ENCODE measurements at places on chromosomes 2 and 18.
A peak's percentile ranks its signal among the peaks of the same experiment; 100 is the strongest.

GRCh38 chr18:8844721-8845148 lies 139.4 kb downstream of the MTCL1 start:
- no peak for DNase-seq

- no peak for DNase-seq
These were observed 115.9 kb downstream of the KLHL29 start for GRCh38 chr2:23500836-23501235.

DNA sequence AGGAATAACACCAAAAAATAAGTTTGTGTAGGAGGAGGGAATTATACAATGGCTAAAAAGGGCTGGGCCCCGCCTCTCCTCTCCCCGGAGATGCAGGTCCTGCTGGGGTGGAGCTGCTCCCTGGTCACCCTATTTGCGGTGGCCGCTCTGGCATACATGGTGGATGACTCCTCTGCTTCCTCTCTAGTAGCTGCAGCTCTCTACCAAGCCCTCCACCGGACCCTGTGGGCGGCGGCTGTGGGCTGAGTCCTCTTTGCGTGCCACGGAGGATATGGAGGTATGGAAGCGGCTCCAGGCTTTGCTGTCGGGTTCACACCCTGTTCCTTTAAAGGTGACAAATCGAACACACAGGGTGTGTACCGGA lies 77.1 kb upstream of the SEC11C start:
- DNase-seq, result peak; percentile 26

DNA sequence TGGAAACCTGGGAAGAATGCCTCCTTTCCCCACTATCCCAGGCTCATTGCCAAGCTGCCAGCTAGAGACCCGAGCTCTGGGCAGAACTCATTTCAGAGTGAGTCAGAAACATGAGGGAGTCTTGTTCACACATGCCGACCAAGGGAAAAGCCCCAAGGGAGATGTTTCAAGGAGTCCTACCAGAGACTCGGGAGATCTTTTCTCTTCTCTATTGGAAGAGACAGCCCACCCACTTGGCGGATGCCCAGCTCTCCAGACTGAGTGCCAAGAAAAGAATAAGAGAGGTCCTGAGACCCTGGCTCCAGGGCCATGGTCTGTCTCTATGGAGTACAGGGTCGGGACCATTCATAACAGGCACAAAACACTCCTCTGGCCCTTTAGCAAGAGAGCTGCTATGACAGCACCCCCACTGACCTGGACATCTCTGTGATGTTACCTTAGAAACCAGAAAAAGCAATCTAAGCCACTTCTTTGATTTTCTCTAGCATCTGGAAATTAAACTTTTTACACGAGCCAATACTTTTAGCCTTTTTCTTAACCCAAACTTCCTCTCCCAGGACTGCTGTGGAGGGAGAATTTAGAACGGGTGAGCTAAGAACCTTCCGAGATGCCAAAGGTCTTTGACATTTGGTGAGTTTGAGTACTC lies 18.5 kb upstream of the IGFBP5 start:
- no peak for DNase-seq

DNA sequence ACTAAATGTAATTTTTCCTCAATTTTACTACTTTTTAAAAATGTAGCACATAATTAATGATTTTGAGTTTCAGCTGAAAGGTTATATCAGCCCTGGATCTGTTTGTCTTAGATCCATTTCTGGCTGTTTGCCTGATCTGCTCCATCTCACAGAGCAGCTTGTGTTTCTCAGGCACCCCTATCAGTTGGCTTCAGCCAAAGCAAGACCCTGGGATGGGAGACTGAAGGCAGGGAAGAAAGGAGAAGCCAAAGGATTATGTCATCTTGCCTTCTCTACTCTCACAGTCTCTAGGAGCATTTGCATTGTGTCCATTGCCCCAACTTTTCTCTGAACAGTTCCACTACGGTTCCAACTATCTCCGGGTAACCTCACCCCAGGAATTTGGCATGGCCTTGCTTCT lies 110.5 kb downstream of the CCDC148 start:
- no peak for DNase-seq

DNA sequence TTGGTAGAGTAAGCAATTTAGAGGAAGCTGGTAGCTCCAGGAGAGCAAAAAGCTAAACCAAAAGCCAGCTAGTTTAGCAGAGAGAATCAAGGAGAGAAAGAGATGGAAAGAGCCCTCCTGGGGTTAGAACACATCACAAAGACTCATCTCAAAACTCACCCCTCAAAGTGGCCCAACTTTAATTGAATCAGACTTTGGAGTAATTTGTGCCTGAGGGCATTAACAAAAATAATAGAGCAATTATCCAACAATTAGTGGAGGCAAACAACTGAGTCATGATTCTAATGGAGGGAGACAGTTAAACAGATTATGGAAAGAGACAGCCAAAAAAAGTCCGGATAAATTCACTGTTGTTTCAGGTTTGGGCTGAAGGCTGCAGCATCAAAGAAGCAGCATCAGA lies 417.4 kb downstream of the KCNJ3 start:
- DNase-seq, result no peak

DNA sequence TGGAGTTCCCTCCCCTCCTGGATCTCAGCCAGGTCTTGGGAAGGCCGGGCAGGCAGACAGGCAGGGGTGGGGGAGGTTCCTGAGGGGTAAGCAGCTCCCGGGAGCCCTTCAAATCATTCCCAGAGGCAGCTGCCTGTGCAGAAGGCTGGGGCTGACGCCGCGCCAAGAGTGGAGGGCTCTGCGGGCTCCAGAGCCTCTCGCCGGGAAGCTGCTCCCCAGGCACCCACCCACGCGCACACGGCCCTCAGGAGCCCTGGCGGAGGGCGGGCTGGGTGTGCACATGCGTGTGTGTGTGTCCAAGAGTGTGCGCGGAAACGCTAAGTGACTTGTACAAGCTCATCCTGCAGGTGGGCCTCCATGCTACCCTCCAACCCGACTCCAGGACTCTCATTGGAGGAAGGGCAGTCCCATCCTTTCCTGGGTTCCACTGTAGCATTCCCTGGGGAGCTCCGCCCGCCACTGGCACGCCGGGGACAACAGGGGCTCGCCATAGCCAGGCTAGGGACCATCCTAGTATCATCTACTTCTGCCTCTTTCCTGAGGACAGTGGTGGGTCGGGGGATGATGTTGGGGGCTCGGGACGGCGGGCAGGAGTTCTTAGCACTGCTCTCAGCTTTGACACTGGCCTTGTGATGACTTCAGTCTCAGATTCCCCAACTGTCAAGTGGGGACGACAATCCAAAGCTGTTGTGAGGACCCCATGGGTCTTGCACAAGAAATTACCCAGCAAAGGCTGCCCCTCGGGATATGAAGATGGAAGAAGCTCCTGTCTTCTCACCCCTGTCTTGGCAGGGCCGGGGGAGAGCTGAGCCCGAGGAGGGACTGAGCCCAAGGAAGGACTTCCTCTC lies 50.3 kb downstream of the INHBB start:
- DNase-seq, result peak; percentile 37

DNA sequence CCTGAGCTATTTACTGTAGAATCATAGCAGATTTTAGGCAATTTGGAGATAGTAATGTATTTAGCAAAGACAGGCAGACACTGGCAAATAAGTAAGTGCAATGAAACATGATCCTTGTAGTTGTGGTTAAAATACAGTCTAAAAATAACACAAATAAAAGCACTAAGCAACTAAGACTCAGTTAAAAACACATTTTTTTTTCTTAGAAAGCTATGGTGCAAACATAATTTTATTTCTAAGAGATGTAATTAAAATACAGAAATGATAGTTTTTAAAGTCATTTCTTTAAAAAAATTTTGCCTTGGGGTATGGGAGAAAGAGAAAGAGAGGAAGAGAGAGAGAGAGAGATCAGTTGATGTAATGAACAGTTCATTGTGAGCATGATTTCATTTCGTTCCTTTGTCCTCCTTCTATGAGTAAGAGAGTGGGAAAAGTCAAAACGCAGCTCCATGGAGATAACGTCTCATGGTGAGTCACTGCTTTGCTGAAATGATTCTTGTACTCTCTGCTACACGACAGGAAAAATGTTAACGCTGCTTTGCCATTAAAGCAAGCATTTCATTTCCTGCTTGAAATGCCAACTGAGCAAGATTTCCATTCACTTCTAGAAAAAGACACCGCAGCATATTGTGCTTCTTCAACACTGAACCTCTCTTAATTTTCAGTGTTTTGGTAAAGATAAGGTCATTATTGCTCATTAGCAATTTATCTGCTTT lies 61.3 kb upstream of the PGAP1 start:
- peak; percentile 46 for DNase-seq

- DNase-seq, result no peak
These were observed 34.7 kb upstream of the DLX1 start for GRCh38 chr2:172050479-172051125.

DNA sequence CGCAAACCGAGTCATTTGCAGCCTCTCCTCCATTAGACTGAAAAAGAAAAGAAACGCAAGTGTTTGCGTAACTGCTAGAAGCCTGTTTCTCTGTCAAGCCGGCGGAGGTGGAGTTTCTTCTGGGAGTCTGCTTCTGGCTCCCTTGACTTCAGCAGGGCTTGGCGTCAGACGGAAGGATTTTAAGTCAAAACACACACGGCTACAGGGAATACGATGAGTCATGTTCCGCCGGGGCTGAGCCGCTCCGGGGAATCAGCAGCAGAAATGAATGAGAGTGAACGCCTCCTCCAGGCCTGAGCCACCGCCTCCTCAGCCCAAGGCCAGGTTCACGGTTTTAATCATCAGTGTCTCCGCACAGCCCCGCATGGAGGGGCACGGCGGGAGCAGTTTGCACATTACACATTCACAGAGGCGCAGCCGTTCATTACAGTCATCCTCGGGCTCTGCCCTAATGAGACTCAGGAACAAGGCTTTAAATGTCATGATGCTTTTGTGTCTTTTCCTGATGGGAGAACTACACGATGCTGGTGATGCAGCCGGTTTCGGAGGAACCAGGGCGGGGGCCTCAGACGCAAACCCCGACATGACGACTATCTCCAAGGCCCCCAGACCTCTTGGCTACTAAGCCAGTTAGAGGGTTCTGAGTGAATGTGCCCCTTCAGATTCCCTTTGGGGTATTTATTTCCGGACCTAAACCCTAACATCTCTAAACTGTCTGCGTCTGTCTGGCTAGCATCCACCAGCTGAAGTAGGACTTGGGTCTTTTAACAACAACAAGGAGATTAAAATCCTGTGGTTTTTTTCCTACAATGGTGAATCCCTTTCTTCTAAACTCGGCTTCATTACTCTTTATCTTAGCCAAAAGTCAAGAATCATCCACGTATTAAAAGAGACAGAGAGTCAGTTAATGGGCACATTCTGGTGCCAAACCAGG lies 11.1 kb upstream of the SCG2 start:
- peak; percentile 75 for DNase-seq

GRCh38 chr2:121239969-121240368 lies 45.0 kb downstream of the TFCP2L1 start:
- no peak for DNase-seq

DNA sequence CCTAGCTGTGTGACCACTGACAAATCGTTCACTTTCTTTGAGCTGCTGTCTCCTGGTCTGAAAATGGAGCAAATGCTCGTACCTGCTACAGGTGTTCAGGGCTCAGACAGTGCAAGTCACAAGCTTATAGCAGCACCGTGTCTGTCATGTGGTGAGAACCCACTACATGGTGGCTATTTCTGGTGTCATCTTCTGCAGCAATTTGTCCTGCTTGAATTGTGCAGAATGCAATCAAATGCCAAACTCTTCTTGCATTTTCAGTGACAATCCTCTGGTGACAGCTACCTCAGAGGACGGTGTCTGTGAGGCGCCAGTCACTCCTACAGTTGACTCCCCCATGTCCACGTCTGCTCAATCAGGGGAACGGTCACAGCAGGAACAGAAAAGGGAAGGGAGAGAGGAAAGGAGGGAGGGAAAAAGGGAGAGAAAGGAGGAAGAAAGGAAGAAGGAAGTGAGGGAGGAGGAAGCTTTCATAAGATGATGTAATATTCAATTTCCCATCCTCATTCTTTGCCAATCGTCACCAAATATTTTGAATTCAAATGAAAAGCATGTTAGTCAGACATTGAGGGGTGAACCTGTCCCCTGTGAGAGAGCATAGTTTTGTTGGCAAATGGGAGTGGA lies 122.2 kb downstream of the BCL2 start:
- no peak for DNase-seq

Data from right forelimb (tissue), 1 donor.